Stimulated activated CD4-positive, alpha-beta T cell treated with anti-CD3 and anti-CD28 coated beads, Interleukin-12 subunit alpha, Interleukin-12 subunit beta, amount 100 ng/mL, for 4 hours (primary cell): ENCODE measurements at places on chromosomes 3 and 15.

DNA sequence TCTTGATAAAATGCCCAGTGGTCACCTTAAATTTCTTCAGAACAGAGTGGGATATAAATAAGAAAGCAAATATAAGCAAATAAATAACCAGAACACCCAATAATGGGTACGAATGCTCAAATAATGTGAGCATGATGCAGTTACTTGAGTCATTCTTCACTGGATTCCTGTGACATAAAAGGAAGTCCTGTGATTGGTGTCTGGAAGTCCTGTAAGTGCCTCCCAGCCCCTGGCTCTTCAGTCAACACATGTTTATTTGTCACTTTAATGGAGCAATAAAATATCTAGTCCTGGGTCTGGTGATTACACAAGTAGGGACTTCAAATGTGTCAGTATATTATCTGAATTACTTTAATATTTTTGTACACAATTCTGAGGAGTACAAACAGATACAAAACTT, 30.4 kb downstream of the TMEM212 start:
- DNase-seq: no peak

GRCh38 chr3:138946663-138947494, at the start of the genes FOXL2 and FOXL2NB:
Gene FOXL2 (minus strand): TSS chr3:138947137. CDS start chr3:138946722, 415 bp downstream.
Gene FOXL2NB (plus strand): TSS chr3:138947217. CDS start chr3:138947365, 148 bp downstream.
- no peak for DNase-seq

- no peak for DNase-seq
Observed at GRCh38 chr15:48500595-48500994, 144.9 kb downstream of the FBN1 start.

DNA sequence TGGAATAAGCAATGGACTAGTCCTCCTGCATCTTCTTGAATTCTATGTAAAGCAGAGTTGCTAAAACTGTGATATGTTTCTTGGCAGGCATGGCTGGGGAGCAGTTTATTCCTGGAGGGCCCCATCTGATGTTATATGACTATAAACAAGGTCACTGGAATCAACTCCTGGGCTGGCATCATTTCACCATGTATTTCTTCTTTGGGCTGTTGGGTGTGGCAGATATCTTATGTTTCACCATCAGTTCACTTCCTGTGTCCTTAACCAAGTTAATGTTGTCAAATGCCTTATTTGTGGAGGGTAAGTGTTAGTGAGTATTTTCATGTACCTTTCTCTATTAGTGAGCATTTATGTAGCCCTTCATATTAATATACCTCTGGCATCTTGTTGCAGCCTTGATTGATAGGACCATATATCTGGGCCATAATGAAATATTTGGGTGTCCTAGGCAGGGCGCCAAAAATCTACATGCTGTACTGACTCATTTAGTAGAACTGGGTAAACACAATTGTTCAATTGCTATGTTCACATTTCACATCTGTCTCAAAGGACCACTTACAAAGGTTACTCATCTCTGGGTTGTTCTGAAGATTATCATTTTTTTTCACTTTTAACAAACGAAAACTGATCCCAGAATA, 52.6 kb upstream of the ADGRG7 start:
- no peak for DNase-seq

GRCh38 chr3:25038922-25039321, 389.1 kb upstream of the RARB start:
- DNase-seq: no peak
